ENCODE measurements at places on chromosomes 6 and 20.

- no peak for DNase-seq
Measured at GRCh38 chr6:162690158-162690557, 37.4 kb downstream of the PRKN start.

DNA sequence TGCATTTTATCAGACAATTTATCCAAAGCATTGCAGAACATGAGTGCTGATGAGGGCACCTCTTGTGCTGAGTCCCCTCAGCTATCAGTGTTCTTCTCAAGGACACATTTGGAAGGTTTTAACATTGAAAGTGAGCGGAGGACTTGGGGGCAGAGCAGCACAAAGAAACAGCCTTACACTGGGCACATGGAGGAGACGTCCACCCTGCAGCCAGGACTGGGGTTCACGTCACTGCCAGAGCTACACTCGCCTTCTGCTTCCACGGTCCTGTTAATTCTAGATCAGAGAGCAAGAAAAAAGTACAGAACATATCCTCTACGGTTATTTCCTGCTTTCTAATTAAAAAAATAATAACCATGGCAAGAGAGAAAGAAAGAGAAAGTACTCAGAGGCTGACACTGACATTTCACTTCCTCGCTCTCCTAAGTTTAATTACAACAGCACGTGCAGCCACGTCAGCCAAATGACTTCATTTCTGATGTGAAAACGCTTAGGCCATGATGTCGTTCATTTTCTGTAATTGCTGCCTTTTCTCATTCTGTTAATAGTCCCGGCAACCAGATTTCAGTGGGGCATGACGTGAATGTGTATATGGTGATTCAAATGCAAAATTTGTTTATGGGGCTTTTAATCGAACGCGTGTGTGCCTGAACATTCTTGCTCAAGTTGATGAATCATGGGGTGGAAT, 5.1 kb downstream of the PRND start:
- DNase-seq: peak; percentile 69

GRCh38 chr6:30074331-30075093, 1.1 kb downstream of the RNF39 start:
- no peak for DNase-seq

DNA sequence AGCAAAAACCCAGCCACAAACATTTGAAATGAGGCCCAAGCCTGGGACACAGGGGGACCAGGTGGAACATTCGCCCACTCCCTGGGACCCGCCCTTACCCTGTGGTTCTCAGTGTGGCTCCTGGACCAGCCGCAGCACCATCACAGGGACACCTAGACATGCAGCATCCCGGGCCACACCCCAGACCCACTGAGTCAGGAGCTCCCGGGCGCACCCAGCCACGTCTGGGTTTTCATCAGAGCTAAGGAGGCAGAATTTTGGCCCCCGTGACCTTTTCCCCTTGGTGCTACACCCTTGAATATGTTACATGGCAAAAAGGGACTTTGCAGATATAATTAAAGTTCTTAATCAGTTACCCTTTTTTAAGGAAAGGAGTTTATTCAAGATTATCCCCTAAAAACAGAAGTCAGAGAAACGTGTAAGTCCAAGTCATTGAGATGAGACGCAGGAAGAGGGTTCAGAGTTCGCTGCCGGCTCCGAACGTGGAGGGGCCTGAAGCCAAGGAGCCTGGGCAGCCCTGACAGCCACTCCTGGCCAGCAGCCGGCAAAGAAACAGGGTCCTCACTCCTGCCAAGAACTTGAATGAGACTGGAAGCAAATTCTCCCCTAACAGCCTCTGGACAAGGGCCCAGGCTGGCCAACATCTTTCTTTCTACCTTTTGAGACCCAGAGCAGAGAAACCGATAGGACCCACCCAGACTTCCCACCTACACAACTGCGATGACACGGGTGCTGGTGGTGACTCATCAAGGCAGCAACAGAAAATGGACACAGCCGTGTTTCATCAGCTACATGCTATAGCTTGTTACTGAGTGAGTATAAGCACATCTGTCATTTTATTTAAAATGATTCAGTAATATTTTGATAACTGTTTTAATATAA, 25.3 kb downstream of the BFSP1 start:
- DNase-seq: peak; percentile 62

DNA sequence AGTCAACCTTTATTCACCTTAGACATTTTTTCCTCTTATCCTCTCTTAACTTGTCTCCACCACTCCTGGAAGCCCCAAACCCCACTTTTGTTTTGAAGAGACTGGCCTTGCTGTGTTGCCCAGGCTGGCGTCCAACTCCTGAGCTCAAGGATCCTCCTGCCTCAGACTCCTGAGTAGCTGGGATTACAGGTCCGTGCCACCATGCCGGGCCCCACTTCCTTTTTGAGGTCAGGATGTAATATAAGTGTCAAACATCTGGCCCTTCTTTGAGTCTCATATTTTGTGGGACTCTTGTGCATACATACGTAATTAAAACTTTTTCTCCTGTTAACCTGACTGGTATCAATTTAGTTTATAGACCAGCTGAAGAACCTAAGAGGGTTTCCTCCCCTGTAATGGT, 1.4 kb upstream of the CDK19 start:
- no peak for DNase-seq

GRCh38 chr20:61440548-61441055, 188.5 kb downstream of the CDH4 start:
- no peak for DNase-seq

DNA sequence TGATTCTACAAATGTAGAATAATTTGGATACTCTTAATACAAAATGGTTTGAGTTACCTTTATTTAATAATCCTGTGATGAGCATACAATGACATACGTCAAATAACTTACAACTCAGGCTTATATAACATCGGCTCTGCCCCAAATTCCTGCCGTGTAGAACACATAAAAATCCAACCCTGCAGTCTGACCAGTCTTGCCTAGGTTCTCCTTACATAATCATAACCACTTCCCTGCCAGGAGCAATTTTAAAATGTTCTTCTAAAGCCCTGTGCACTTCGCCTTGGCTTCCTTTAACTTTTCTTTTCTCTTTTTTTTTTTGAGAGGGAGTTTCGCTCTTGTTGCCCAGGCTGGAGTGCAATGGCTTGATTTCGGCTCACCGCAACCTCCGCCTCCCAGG, 16.2 kb upstream of the IER3 start:
- DNase-seq: no peak

DNA sequence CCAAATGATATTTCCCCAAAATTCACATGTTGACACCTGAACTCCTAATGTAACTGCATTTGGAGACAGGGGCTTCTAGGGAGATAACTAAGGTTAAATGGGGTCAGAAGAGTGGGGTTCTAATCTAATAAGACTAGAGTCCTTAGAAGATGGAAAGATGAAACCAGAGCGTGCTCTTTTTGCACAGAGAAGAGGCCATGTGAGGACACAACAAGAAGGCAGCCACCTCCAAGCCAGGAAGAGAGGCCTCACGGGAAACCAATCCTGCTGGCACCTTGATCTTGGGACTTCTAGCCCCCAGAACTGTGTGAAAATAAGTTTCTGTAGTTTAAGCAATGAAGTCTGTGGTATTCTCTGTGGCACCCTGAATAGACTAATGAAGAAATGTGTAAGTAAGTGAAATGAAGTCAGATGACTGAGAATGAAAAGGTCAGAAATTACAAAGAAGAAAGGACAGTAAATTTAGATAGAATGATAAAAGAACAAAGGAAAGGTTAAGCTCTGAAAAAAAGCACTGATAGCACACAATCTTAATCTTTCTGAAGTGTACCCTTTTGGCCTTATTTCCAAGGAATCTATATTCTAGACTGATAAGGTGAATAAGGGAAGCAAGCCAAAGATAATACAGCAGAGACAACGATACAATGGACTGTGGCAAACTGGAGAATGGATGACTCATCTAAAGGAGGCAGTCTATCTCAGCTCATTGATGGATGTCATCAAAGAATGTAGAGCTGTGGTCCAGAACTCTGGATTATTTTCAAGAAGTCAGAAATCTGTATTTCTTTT, 110.4 kb downstream of the MYB start:
- peak; percentile 46 for DNase-seq

DNA sequence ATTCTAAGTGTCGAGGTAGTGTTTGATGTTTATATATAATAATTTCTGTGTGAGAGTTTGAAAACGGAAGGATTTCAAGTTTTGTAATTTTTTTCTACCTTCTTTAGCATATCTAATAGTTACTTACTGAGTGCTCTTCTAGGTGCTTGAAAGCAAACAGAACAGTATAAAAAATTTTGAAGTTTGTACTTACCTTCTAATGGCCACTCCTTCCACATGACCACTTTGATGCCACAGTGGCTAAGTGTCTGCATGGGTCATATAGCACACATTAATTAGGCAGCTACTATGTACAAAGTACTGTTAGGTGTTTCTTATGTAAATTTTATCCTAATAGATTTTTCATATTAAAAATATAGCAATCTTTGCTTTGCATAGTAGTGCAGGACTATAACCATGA, 21.1 kb downstream of the RPRD1B start:
- DNase-seq: no peak

DNA sequence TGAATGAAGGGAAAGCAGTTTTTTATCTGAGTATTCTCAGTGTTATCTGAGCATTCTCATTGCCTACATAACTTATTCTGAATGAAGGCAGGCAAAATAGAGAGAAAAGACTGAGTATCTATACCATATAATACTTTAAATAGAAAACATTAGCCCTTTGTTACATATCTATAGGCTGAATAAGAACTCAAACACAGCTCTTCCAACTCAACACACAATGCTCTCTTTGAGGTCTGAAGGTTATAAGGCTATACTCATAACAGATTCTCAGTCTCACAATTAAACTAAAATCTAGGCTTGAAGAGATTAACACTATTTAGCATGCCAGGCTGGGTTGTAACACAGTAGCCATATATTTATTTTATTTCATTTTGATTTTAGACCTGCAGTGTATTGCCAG, 56.9 kb downstream of the EYS start:
- no peak for DNase-seq

GRCh38 chr6:121726596-121726995, 291.1 kb downstream of the GJA1 start:
- peak; percentile 36 for DNase-seq

DNA sequence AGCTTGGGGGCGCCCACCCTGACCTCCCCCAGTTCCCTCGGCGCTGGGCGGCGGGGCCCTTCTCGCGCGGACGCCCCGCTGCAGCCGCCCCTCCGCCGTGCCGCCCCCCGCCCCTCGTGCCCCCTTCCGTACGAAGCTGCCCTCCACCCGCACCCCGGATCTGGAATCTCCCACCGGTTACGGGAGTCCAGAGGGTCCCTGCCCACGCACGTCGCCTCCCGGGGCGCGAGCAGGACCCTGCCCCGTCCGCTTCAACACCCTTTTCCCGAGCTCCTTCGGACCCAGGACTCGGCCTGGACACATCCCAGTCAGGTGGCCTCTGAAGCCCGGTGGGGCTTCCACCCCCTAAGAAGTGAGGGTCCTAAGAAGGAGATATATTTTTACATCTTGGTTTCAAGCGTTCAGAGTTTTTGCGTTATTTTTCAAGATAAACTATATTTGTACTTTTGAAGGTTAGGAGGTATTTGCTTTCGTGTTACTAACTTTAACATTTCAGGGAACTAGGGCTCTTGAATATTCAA, 506 bp downstream of the ARFGAP1 start:
- no peak for DNase-seq

DNA sequence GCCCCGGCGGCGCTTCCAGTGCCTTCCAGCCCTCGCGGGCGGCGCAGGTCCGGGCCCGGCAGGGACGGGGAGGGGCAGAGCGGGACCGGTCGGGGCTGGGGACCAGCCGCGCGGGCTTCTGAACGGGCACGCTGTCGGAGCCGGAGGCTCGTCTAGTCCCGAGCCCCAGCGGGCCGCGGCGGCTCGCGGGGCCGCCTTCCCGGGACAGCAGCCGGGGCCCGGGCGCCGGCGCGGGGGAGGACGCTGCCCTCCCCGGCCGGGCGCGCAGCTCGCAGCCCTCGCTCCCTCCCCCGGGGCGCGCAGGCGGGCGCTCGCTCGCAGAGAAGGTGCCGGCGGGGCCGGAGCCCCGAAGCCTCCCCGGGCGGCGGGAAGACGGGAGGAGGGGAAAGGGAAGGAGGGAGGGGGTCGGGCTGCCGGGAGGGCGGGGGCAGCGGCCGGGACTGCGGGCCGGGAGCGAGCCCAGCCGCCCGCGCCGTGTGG, 696 bp upstream of the SIRPA start:
- DNase-seq: peak; percentile 79

- no peak for DNase-seq
Measured at GRCh38 chr6:50889935-50890334, 71.3 kb downstream of the TFAP2B start.

GRCh38 chr6:127301199-127301700, 34.6 kb downstream of the RNF146 start:
- peak; percentile 63 for DNase-seq

DNA sequence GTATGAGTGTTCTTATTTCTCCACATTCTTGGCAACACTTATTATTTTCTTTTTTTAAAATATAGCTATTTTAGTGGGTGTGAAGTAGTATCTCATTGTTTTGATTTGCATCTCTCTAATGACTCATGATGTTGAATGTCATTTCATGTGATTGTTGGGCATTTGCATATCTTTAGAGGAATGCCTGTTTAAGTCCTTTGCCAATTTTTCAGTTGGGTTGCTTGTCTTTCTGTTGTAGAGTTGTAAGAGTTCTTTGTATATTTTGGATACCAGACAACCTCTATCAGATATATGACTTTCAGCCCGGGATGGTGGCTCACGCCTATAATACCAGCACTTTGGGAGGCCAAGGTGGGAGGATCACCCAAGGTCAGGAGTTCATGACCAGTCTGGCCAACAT, 5.1 kb upstream of the POPDC3 start:
- DNase-seq: peak; percentile 88

- DNase-seq: peak; percentile 13
Measured at GRCh38 chr20:13545790-13546189, 92.9 kb downstream of the TASP1 start.

DNA sequence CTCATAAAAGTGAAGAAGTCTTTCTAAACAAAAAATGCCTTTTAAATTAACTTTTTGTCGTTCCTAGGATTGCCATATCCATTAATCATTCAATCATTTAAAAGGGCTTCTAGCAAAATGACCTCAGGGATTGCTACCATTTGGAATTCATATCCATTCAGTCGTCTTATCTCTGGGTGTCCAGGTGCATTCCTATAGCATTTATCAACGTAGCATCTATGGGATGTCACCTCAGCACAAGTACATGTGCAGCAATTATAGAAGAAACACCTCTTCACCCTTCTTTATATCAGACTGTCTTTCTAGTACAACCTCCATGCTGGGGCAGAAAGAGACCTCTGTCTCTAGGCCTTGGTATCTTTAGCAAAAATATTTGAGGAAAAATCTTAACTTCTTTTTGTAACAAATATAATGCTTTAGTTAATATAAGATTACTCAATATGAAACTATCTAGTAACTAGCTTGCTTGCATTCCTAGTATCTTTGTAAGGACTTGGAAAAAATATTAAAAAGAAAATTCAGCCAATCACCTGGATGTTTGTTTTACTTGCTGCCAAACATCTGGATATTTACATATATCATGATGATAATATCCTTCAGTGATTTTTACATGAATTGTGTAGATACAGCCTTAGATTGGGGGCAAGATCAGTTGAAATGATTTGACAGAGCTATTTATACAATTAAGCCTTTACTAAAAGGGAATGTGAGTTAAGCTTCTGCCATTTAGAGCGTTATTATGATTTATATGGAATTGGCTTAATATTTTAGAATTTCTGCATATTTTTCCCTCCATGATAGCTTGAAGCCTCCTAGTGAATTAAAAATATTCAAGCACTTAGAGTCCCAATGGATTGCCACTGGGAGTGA, 356.8 kb downstream of the HDGFL1 start:
- peak; percentile 28 for DNase-seq
